ENCODE measurements at places on chromosomes 5 and 9. TPM values are rescaled to one million over a fixed set of nuclear protein-coding genes. Genes with fewer than 3 reads are reported as not detected.

The SGCD gene
- 0.64 TPM for total RNA-seq

The TMEM252 gene
- total RNA-seq, result not detected

The ESM1 gene
- 73.0 TPM for total RNA-seq

The ZDHHC11 gene
- total RNA-seq, result 0.26 TPM

The WDR31 gene
- 0.38 TPM for total RNA-seq

GRCh38 chr5:108820983-108821382 lies 73.3 kb downstream of the FER start:
- DNase-seq, result no peak

- no peak for DNase-seq
Observed at GRCh38 chr9:81372628-81373191, 316.6 kb downstream of the TLE1 start.

DNA sequence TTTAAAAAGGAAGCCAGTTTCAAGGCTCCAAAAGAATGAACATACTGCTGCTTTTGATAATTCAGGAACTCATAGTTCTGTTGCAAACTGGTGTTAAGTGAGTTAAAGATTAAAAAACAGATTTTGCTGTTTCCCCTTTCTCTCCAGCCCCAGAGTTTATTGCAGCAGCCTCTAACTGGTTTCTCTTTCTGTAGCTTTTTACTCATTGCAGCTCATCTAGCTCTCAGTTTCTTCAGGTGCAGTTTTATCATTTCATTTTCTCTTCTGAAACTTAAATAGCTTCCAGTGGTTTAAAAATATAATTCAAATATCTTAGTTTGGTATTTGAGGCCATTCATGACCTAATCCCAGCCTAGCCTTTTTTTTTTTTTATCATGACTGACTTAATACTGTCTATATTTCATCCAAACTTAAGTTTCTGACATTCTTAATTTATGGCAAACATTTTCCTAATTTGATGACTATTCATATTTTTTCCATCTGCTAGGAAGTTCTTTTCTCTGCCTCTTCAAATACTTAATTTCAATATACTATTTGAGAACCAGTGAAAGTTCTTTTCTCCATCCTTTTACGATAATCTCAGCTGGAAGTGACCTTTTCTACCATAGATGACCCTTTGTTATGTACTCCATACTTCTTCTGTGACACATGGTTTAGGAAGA lies 252.7 kb upstream of the GRIA1 start:
- DNase-seq, result no peak

DNA sequence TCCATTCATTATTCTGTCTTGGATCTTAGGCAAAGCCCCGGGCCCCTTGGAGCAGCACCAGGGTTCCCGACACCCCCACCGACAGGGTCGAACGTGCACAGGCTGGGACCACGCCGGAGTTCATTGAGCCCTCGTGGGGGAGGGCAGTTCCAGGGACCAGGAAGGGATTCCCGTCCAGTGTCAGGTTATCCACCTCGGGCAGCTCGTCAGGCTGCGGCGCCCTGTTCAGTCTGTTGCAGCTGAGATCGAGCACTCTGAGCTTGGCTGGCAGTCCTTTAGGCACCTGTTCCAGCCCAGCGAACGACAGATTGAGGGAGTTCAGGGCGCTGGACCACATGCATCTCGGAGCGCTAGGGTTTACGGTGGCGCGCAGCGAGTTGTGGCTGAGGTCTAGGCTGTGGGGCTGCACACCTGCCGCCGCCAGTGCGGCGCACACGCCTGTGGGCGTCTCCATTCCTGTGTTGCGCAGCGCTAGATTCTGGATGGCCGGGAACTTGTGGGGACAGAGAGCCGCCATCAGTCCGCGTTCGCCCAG lies 1.1 kb downstream of the CD14 start:
- no peak for DNase-seq

DNA sequence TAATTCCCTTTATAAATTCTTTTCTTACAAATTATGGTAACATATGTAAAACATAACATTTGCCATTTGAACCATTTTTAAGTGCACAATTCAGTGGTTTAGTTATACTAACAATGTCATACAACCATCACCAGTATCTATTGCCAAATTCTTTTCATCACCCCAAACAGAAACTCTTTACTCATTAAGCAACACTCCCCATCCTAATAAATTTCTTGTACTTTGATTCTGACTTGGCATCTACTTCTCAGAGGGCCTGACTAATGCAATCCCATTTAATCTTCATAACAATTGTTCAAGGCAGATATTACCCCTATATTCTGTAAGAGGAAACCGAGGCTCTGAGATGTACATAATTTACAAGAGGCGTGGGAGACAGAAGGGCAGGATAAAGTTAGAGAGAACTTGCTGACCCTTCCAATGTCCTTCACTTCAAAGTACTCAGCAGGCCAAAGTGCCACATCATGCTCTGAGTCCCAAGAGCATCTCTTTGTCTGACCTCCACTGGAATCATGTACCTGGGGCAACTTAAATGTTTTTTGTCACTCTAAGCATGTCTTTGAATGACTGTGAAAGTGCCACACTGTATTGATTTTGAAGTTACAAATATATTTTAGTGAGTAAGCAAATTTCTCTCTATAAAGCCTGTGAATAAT lies 255.3 kb downstream of the KIF4B start:
- no peak for DNase-seq

Data from dermis microvascular lymphatic vessel endothelial cell (primary cell).